ENCODE measurements at places on chromosomes 5 and 9.

DNA sequence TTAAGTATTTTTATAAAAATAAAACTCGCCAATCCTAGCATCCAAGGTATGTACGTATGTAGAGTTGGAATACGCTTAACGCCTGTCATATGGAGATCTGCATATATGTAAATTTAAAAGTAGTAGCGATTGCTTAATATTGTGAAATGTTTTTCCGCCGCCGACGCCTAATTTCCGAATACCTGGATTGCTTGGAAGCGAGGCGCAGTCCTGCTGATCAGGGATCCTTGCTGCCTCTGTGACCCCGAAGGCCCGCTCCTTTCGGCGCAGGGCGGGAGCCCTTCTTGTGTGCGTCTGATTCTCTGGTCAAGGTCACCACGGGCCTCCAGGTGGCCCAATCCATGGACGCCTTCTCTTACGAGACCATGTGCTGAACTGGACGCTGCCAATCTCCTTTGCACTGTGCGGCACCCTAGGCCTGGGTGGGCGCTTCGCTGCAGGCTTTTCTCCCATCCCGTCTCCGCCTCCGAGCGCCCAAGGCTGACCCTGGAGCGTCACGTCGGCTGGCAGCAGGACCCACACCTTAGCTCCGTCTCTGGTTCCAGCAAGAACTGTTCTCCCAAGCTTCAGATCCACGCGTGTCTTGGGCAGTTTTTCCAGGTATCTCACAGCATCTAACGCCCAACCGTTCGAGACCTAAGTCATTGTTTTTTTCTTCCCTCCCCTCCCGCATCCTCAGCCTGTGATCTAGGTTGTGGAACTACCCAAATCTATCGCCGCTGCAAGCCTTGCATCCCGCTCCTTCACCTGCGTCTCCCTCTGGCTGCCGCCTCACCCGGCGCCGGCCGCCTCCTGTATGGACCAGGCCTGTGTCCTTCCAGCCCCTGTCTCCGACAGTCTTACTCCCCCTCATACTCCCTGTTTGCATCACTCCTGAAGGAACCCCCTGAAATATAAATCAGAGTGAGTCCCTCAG, 3.6 kb upstream of the TRIM41 start:
- H3K4me1 ChIP-seq, result peaks cover 13% of the 10 kb centered on the region
- DNase-seq, result no peak
- no peaks in the 10 kb centered on the region for H3K27me3 ChIP-seq

DNA sequence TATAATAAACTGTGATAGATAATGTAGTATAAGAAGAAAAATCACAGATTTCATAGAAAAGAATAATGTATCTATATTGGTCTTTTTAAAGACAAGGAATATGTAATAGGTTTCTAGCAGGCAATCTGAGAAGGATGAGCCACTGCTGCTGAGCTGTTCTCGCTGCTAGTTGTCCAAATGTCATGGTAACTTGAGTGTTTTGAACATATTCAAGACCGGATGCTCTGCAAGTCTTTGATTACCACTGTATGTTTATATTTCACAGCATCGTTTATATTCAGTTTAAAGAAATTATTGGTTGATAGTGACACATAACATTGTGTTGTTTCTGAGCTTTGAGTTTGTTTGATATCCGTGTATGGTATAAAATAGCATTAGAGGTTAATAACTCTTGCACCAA, 9.6 kb downstream of the C5orf47 start:
- no peaks in the 10 kb centered on the region for H3K4me1 ChIP-seq
- H3K36me3 ChIP-seq, result no peaks in the 10 kb centered on the region
- no peak for DNase-seq
- H3K4me3 ChIP-seq, result no peak overlapping the region
- no peak overlapping the region for H3K27ac ChIP-seq
- H3K27me3 ChIP-seq, result no peaks in the 10 kb centered on the region

- H3K27me3 ChIP-seq, result no peaks in the 10 kb centered on the region
- no peaks in the 10 kb centered on the region for H3K36me3 ChIP-seq
- H3K4me1 ChIP-seq, result no peaks in the 10 kb centered on the region
- H3K4me3 ChIP-seq, result no peak overlapping the region
- no peak overlapping the region for H3K27ac ChIP-seq
These were observed 183.2 kb upstream of the MAP3K1 start for GRCh38 chr5:56632199-56632598.

- DNase-seq, result no peak
- no peak overlapping the region for H3K4me3 ChIP-seq
- peaks cover 63% of the 10 kb centered on the region for H3K4me1 ChIP-seq
- H3K27ac ChIP-seq, result peak overlapping the region; percentile 91
These were observed 15.1 kb upstream of the TCF7 start for GRCh38 chr5:134099288-134099872.

- H3K4me1 ChIP-seq, result no peaks in the 10 kb centered on the region
- no peak overlapping the region for H3K4me3 ChIP-seq
- H3K27me3 ChIP-seq, result peaks cover 5% of the 10 kb centered on the region
- DNase-seq, result no peak
- H3K36me3 ChIP-seq, result no peaks in the 10 kb centered on the region
- no peak overlapping the region for H3K27ac ChIP-seq
These were observed 153.2 kb upstream of the MVB12B start for GRCh38 chr9:126173401-126173800.

GRCh38 chr5:14405267-14405666, 176.3 kb upstream of the OTULINL start:
- H3K27me3 ChIP-seq, result no peaks in the 10 kb centered on the region
- no peaks in the 10 kb centered on the region for H3K4me1 ChIP-seq
- no peak overlapping the region for H3K27ac ChIP-seq
- no peak overlapping the region for H3K4me3 ChIP-seq

DNA sequence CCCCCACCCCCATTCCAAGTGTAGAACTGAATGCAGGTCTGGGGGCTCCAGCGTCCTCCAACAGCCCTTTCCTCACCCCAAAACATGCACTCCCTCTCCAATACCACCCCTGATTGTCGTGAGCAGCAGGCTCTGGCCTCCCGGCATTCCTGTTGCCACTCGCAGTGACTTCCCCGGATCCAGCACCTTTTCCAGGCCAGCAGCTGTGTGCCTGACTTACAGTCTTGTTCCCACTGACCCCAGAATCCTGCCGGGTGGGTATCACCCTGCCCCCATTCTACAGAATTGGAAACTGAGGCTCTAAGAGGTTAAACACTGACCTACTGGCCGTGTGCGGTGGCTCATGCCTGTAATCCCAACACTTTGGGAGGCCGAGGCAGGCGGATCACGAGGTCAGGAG, 127.2 kb downstream of the OLFM1 start:
- peaks cover 3% of the 10 kb centered on the region for H3K27me3 ChIP-seq
- DNase-seq, result no peak
- H3K36me3 ChIP-seq, result no peaks in the 10 kb centered on the region
- no peak overlapping the region for H3K27ac ChIP-seq
- H3K4me1 ChIP-seq, result no peaks in the 10 kb centered on the region

DNA sequence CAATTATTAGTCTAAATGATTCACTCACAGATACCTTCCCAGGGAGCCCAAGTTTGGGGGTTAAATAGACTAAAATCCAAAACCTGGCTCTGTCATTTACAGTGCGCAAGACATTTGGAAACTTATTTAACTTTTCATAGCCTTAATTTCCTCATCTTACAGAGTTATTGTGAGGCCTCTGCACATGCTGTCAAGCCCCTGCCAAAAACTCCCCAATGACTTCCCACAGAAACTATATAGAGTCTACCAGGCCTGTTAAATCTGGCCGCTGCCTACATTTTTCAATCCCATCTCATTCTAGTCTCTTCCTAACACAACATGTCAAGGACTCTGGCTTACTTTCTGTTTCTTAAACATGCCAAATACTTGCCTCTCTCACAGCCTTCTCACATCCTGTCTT, 412.5 kb downstream of the ELAVL2 start:
- no peak overlapping the region for H3K27ac ChIP-seq
- H3K36me3 ChIP-seq, result no peaks in the 10 kb centered on the region
- no peak for DNase-seq
